ENCODE measurements at places on chromosomes 7 and 10. TPM values are rescaled to one million over a fixed set of nuclear protein-coding genes. Genes with fewer than 3 reads are reported as not detected.

GRCh38 chr7:149427096-149427680 is 33.7 kb downstream of the ZNF777 start:
- DNase-seq = no peak

GRCh38 chr10:79181227-79181626 is 112.5 kb downstream of the ZMIZ1 start:
- peak; percentile 19 for DNase-seq

GRCh38 chr7:143013893-143014292 is 13.0 kb downstream of the OR9A2 start:
- DNase-seq = no peak

DNA sequence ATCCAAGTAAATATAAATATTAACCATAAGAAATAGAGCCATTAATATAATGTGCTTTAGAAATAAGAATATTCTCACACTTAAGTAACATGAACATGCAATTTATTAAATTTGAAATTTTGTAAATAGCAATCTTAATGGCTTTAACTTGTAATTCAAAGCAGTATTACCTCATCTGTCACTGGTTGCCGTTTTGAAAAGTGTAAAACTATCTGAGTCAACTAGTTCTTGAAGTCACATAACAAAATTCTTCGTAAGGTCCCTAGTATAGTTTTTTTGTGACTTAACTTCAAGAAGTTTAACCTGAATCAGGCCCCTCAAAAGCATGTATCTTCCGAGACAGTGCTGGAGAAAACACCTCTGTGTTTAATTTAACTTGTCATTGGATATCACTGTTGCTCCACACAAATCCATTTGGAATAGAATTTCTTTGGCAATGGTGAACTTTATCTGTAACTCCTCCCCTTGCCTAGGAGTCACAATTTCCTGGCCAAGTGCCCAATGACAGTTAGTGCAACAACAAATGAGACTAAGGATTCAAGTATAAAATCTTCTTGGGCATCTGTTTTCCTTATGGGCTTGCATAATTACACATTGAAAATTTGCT is 47.1 kb downstream of the NT5C2 start:
- DNase-seq = peak; percentile 91

GRCh38 chr10:132443605-132443982 is 46.6 kb downstream of the PWWP2B start:
- DNase-seq = no peak

- no peak for DNase-seq
Measured at GRCh38 chr7:155804431-155804831, 7.8 kb downstream of the SHH start.

- no peak for DNase-seq
Measured at GRCh38 chr10:72597897-72598296, 28.0 kb downstream of the MICU1 start.

DNA sequence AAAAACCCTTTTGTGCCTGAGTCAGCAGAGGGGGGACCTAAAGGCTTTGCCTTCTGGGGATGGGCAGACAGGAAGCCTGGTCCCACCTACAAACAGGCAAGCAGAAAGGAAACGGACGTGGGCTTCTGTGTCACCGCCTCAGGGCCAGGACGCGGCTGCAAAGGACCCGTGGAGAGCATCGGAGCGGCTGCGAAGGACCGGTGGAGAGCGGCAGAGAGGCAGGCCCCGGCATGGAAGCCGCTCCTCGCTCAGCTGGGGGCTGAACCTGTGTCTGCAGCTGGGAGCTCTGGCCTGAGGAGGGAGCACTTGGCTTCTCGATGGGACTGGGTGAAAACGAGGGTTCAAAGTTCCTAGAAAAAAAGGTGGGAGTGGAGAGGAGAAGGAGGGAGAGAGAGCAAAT is 125.4 kb upstream of the PPP2R2D start:
- no peak for DNase-seq

GRCh38 chr7:292826-293225 is 2.9 kb downstream of the FOXL3 start:
- no peak for DNase-seq

- no peak for DNase-seq
Measured at GRCh38 chr10:260819-261429, 125.7 kb downstream of the ZMYND11 start.

- peak; percentile 42 for DNase-seq
Measured at GRCh38 chr7:151276666-151277590, 28.4 kb upstream of the SMARCD3 start.

DNA sequence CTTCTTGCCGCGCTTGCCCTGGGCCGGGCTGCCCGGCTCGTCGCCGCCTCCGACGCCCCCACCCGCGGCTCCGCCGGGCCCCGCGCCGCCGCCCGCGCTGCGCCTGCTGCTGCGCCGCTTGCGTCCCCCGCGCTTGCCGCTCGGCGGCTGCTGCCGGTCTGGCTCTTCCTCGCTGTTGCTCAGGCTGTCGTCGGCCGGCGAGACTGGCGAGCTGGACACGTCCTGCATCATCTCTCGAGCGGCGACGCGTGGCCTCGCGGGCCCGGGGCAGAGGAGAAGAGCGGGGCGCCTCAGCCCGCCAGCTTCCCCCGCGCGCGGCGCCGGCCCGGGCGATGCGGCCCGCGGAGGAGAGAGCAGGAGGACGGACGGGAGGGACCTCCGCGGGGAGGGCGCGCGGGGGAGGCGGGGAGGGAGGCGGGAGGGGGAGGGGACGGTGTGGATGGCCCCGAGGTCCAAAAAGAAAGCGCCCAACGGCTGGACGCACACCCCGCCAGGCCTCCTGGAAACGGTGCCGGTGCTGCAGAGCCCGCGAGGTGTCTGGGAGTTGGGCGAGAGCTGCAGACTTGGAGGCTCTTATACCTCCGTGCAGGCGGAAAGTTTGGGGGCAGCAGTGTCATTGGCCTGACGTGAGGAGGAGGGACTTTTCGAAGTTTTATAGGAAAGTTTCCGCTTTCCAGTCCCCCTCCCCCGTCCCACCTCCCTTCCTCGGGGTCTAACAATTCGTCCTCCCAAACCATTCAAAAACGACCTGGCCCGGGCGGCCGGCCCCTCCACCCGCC is at the start of gene TWIST1:
TWIST1 (minus strand) TSS at position 546 of the 779 bp plus-strand sequence; CDS start at position 231, 315 bp downstream.
- peak; percentile 64 for DNase-seq

- no peak for DNase-seq
Measured at GRCh38 chr7:38686888-38687287, 55.7 kb upstream of the AMPH start.

GRCh38 chr7:108254259-108254658 is 124.1 kb upstream of the LAMB4 start:
- DNase-seq = no peak

- no peak for DNase-seq
Measured at GRCh38 chr7:141097430-141097829, 23.6 kb downstream of the TMEM178B start.

DNA sequence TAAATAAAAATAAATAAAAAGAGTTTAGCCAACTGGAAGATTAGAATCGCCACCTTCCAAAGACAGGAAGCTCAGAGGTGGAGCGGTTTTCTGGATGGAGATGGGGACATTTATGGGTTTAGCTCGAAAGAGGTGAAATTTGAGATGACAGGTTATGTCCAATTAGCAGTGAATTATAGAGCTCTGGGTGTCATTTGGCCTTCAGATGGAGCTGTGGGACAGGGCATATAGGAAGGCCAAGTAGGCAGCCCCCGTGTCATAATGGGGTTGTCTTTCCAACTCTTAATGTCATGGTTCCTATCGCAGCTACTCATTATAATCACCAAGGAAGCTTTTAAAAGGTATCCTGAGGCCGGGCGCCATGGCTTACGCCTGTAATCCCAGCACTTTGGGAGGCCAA is 21.0 kb upstream of the EEPD1 start:
- DNase-seq = no peak

DNA sequence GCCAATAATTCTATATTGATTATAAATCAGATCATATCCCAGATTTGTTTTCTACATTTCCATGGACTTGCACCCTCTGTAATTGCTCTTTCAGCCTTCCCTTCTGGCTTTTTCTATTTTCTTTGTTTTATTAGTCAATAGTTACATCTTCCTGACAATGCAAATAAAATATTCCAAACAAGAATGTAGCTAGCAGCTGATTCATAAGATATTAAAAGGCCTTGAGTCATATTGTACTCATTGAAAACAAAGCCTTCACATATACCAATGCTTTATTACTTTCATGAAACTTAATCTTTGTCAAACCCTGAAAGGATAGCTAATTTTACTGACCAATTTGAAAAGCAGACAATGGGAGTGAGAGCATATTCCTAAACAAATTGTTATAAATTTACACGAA is 10.7 kb upstream of the SFMBT2 start:
- no peak for DNase-seq

- DNase-seq = no peak
Measured at GRCh38 chr7:54189330-54189729, 352.8 kb upstream of the VSTM2A start.

DNA sequence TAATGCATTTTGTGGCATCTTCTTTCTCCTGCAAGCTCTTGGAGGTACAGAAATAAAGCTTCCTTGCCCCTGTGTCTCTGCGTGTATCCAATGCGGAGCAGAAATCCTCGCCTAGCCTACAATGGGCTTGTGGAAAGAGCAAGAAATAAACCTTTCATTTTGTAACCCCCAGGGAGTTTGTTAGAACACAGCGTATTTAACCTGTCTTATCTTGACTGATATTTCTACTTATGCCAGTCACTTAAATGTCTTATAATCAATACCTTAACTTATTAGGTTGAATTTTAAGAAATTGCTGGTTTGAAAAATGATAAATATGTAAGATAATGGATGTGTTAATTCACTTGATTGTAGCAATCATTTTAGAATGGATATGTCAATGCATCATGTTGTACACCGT is 629.8 kb upstream of the IGFBP3 start:
- no peak for DNase-seq

DNA sequence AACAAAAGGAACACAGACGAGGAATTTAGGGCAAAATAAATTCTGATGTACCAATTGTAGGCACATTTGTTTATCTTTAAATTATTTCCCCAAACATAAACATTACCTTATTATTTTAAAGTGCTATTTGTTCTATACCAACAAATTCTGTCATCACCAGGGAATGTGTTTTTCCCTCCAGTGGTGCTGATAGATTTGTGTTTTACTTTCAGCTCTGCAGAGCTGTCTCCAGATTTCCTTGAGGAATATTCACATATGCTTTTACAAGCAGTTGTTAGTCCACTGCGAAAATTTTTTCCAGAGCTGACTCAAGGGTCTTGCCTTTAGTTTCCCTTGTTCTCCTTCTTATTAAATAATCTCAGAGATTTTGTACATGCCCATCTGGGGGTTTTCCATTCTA is 362.8 kb downstream of the PHF14 start:
- DNase-seq = no peak

DNA sequence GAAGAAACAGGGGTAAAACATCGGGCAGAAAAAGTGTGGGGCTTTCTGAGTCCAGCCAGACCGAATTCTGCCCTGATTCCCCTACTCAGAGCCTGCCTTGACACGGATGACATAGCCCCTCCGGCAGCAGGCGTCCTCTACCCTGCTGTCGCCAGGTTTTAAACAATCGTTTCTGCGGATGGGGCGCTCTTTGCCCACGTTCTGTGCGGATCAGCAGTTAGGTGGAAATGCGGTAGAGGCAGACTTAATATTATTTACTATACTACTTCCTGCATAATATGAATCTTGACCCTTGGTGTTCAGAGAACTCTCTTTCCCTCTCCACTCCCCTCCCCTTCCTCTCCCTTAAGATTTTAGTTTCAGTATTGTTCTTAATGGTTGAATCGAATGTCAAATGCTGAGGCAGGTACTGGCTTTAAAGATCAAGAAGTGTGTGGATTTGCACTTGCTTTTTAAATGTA is 2.4 kb downstream of the GATA3 start:
- no peak for DNase-seq

DNA sequence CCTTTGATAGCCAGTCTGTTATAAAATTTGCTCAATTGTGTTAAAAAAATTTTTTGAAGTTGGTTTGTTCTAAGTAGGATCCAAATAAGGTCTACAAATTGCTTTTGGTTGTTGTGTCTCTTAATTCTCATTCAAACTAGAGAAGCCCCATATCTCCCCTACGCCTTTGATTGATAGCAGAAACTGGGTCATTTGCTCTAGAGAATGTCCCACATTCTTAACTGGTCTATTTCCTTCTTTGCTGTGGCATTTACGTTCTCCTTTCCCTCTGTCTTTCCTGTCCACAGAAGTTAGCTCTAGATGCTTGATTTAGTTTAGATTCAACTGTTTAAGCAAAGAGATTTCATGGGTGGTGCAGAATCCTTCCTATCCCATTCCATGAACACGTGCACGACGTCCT is 174.6 kb upstream of the SVIL start:
- DNase-seq = no peak

- no peak for DNase-seq
Measured at GRCh38 chr10:126955396-126955795, 50.2 kb downstream of the DOCK1 start.

- DNase-seq = no peak
Measured at GRCh38 chr7:135905858-135906257, 71.3 kb downstream of the MTPN start.

GRCh38 chr7:144445590-144445989 is 42.1 kb upstream of the NOBOX start:
- no peak for DNase-seq

DNA sequence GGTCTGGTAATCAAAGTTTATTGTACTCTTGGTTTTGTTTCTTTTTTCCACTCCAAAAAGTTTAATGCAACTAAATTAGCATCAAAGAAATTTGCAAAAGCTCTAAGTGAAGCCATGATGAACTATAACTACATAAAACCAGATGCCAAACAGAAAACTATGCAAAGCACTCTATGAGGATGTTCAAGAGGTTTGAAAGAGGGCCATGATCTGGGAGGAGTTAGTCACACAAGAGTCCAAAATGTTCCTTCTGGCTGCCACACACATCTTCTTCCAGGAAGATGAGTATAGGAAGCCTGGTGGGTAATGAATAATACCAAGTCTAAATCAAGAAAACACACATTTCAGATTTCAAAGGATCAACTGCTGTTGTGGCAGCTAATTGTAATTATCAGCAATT is 28.4 kb downstream of the GLI3 start:
- DNase-seq = no peak

DNA sequence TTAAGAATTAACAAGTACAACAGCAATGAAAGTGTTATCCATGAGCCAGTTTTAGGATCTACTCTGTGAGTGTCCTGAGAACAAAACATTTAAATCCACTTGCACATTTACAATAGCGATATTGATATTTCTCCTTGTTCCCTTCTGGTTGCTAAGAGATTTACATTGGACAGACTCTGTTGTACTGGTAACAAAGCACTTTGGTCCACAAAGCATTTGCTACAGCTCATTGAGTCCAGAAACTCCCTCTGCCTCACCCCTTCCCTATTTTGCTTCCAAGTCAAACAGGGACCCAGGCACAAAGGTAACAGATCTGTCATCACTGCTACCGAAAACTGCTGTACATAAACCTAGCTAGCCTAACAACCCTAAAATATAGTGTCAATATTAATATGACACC is 2.1 kb downstream of the ANK3 start:
- no peak for DNase-seq

The MACROH2A2 gene
- total RNA-seq = 17.5 TPM

The SLC13A1 gene
- total RNA-seq = not detected

The CTAGE4 gene
- 0.80 TPM for total RNA-seq

The KMT2C gene
- total RNA-seq = 52.7 TPM

The GIMAP7 gene
- 19.5 TPM for total RNA-seq

The ZC3HAV1L gene
- 2.6 TPM for total RNA-seq

The HECTD2 gene
- total RNA-seq = 5.8 TPM

The RBM20 gene
- 185 TPM for total RNA-seq

The COL13A1 gene
- 0.70 TPM for total RNA-seq

The NKX1-2 gene
- total RNA-seq = not detected

The CYP3A4 gene
- not detected for total RNA-seq

The ZNF804B gene
- not detected for total RNA-seq

The STAG3 gene
- 1.4 TPM for total RNA-seq

The MMD2 gene
- not detected for total RNA-seq

The ZCCHC24 gene
- total RNA-seq = 35.3 TPM

The C10orf53 gene
- total RNA-seq = not detected
